ENCODE measurements at places on chromosomes 5 and 9.

DNA sequence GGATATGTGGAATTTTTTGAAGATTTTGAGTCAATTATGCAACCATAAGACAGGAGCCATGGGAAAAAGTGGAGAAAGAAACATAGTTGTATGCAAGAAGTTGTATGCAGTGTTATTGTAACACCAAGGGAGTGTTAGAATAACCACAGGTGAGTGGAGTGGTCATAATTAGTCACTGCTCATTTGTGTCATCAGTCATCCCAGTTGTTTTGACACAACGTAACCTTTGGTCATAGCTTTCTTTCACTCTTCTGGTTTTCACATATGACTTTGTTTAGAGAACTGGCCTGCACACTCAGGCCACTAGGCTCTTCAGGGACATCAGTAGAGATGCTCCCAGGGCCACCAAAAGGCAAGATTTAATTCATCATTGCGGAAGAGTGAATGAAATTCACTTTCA is 158.7 kb upstream of the HMHB1 start:
- no peak for DNase-seq

- DNase-seq = no peak
These were observed 100.6 kb downstream of the ANGPTL2 start for GRCh38 chr9:127021664-127022363.

GRCh38 chr9:105275111-105275510 is 30.7 kb downstream of the SLC44A1 start:
- DNase-seq = no peak

DNA sequence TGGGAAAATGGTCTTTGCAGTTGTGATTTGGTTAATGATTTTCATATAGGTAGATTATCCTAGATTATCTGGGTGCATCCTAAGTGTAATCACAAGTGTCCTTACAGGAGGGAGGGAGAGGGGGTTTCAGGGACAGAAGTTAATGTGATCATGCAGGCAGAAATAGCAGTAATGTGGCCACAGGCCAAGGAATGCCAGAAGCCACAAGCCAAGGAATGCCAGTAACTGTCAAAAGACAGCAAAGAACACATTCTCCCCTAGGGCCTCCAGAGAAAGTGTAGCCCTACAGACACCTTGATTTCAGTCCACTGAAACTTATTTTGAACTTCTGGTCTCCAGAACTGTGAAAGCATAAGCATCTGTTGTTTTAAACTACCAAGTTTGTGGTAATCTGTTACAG is 2074.5 kb downstream of the MAT2B start:
- no peak for DNase-seq

DNA sequence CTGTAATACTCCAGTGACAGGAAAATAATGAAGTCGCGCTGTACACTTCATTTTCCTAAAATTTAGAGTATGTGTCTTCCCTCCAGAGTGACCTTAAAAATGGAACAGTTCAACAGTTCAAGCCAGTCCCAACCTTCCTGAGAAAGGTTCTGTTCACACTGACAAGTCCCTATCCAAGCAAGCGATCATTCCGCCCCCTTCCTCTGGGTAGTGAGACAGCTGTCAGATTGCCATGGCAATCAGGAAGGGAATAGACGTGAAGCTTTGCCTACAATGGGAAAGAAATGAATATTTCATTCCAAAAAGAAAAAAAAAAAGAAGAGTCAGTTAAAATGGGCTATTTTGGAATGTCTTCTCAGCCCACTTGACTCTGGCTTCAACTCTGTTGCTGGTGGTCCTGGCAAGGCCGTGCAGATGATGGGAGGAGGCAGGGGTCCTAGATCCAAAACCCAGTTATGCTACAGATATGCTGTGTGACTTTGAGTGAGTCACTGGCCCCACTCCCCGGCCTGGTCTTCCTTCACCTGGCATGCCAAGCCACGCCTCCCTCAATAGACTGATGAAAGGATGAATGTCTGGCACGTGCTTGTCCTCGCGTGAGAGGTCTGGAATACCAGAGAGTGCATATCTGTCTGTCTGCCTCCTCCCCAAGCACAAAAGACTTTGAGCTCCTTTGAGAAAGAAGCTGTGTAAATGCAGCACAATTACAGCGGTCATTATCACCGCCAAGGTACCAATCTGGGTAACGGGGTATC is 165.8 kb upstream of the WWC1 start:
- no peak for DNase-seq
